ENCODE measurements at places on chromosomes 7 and 10. TPM values are rescaled to one million over a fixed set of nuclear protein-coding genes. Genes with fewer than 3 reads are reported as not detected.

GRCh38 chr10:20100171-20100570 is 283.9 kb downstream of the PLXDC2 start:
- H3K4me1 ChIP-seq, result no peaks in the 10 kb centered on the region
- H3K27ac ChIP-seq, result peak overlapping the region; percentile 60
- H3K4me3 ChIP-seq, result no peak overlapping the region
- no peaks in the 10 kb centered on the region for H3K27me3 ChIP-seq
- peaks cover under 1% of the 10 kb centered on the region for H3K36me3 ChIP-seq

The SMARCD3 gene
- total RNA-seq, result 70.9 TPM

The ADRB1 gene
- total RNA-seq, result 21.4 TPM

DNA sequence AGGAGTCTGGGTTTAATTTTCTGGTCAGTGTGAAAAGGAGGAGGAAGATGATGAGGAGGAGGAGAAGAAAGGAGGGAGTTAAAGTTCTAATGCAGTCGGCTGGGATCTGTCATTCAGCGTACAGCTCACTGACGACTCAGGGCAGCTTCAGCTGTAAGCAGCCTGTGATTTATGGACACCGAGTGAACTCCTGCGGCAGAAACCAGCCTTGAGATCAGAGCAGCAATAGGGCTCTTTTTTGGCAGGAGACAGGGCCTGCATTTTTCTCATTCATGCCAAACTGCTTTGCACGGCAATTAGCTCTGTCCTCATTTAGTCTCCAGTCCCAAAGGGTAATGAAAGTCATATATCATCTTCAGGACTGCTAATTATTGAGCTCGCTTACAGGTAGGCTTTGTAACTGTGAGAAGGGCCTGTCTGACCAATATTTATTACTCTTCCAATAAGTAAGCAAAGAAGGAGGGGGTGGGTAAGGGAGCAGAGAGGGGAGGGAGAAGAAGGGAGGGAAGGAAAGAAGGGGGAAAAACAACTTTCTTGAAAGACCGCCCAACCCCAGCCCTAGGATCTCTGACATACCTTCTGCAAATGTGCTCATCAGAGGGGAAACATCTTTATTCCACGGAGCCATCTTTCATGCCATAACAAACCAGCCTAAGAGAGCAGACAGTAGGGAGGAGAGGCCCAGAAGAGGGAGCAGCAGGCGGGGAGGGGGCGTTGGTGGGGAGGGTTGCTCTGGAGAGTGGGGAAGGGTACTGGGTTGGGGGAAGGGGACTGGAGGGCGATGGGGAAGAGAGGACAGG is 48.1 kb upstream of the COMTD1 start:
- no peaks in the 10 kb centered on the region for H3K36me3 ChIP-seq
- no peak overlapping the region for H3K27ac ChIP-seq
- peaks cover 14% of the 10 kb centered on the region for H3K4me1 ChIP-seq
- no peaks in the 10 kb centered on the region for H3K27me3 ChIP-seq

The PLPP4 gene
- total RNA-seq, result 0.18 TPM

The SLC18A3 gene
- not detected for total RNA-seq

GRCh38 chr10:47294057-47294456 is 5.9 kb upstream of the GDF10 start:
- DNase-seq, result no peak
- no peaks in the 10 kb centered on the region for H3K36me3 ChIP-seq
- no peak overlapping the region for H3K27ac ChIP-seq
- H3K4me3 ChIP-seq, result no peak overlapping the region
- peaks cover 24% of the 10 kb centered on the region for H3K4me1 ChIP-seq

- H3K36me3 ChIP-seq, result no peaks in the 10 kb centered on the region
- DNase-seq, result no peak
- peaks cover 3% of the 10 kb centered on the region for H3K4me1 ChIP-seq
- no peaks in the 10 kb centered on the region for H3K27me3 ChIP-seq
- H3K27ac ChIP-seq, result no peak overlapping the region
- no peak overlapping the region for H3K4me3 ChIP-seq
These were observed 654.0 kb downstream of the KCNMA1 start for GRCh38 chr10:76983624-76984023.

GRCh38 chr10:12391206-12391605 is 41.9 kb downstream of the CAMK1D start:
- no peak for DNase-seq
- no peaks in the 10 kb centered on the region for H3K36me3 ChIP-seq
- no peak overlapping the region for H3K4me3 ChIP-seq
- peaks cover 37% of the 10 kb centered on the region for H3K27me3 ChIP-seq
- no peak overlapping the region for H3K27ac ChIP-seq

- peaks cover 6% of the 10 kb centered on the region for H3K4me1 ChIP-seq
- H3K27me3 ChIP-seq, result no peaks in the 10 kb centered on the region
- peak; percentile 60 for DNase-seq
- no peak overlapping the region for H3K27ac ChIP-seq
These were observed 193.2 kb downstream of the TEX36 start for GRCh38 chr10:125489731-125490130.

All from lung (tissue), 17 donors.